ENCODE measurements at places on chromosomes 7 and 10.

- DNase-seq = no peak
These were observed 7.4 kb downstream of the HNRNPF start for GRCh38 chr10:43401627-43402026.

DNA sequence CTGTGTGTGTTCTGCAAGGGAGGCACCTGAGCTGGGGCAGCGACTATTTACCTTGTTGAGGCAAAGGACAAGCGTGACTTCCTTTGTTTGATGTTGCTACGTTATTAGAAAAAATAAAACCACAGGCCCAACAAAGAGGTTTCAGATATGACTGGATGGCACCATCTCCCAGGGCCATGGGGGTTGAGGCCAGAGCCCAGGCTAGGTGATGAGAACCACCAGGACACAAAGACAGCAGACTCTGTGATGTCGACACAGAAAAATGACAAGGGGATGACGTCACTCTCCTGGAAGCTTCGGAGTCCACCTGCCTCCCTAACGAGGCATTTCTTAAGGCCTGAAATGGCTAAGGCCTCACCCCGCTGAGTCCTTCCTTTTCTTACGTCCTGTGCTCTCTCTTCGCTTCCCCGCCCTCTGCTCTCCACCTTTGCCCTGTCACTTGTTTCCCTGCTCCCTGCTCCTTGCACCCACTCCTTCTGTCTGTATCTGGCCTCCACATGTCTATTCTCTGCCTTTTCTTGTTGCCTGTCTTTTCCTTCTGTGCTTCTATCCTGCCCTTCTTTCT lies 83.0 kb upstream of the ADRB1 start:
- DNase-seq = peak; percentile 69

- no peak for DNase-seq
These were observed 854 bp downstream of the CTBP2 start for GRCh38 chr10:125159486-125159931.

DNA sequence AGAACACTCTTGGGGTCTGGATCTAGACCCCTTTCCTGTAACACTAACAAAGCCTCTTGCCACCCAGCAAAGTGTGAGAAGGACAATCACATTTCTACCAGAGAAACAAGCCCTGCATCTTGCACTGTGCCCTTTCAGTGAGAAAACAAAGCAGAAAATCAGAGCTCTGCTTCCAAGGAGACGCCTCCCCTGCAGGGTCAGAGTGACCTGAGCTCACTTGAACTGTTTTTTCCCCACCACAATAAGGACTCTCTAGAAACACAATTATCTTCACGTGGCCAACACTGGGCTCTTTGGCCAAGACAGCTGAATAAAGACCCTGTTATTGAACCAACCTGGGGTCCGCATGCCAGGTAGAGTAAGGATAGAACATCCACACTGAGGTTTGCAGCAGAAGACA lies 30.1 kb upstream of the PRLHR start:
- no peak for DNase-seq

GRCh38 chr10:58747687-58748086 lies 235.0 kb downstream of the BICC1 start:
- DNase-seq = no peak

- DNase-seq = no peak
These were observed 19.0 kb upstream of the CFAP46 start for GRCh38 chr10:132961420-132961786.

DNA sequence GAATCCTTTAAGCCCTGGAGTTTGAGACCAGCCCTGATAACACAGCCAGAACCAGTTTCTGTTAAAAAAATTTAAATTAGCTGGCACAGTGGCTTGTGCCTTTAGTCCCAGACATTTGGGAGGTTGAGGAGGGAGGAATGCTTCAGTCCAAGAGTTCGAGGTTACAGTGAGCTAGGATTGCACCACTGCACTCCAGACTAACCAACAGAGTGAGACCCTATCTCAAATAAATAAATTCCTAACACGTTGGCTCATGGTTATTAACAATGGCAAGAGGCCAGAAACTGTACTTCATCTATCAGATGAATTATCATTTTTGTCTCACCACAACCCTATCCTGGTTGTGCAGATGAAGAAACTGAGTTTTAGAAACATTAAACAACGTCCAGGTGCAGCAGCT lies 2.1 kb upstream of the PPIA start:
- no peak for DNase-seq

DNA sequence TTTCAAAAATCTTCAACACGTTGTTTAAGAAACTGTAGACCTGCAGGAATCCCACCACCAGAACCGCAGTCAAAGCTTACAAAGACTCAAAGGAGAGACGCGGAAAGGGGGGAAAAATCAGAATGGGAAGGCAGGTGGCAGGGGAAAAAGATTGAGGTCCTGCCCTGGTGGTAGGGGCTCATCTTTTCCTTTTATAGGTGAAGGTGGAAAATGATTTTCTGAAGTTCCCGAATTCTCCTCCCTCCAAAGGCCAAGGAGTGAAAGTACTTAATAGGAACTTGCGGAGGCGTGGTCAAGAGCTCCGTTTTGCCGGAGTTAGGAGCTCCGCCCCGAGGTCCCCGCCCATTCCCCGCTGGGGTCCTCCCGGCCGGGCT lies 724 bp downstream of the BBIP1 start:
- peak; percentile 90 for DNase-seq

GRCh38 chr10:61978965-61979364 lies 77.5 kb downstream of the ARID5B start:
- no peak for DNase-seq

- DNase-seq = peak; percentile 29
These were observed 6.0 kb downstream of the WDR37 start for GRCh38 chr10:1061930-1062774.

DNA sequence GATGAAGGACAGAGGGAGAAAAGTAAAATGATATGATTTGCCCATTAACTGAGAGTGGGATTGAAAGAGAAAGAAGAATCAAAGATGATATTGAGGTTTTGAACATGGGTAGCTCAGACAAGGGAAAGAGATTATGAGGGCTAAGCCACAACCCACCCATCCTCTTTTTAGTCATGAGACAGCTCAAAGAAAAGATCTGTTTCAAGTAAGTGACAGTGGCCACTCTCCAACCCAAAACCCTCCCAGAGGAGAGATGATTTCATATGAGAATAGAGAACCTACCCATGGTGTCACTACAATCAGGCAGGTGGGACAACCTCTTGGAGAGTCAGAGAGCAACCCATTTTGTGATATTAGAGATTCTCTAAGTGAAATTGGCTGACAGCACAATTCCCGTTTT lies 32.2 kb downstream of the PLXNA4 start:
- no peak for DNase-seq

Data from CD4-positive, alpha-beta T cell treated with Interleukin-10 for 1 hour (primary cell).